ENCODE measurements at places on chromosomes 5 and 9. TPM values are rescaled to one million over a fixed set of nuclear protein-coding genes. Genes with fewer than 3 reads are reported as not detected.

The CTNNAL1 gene
- 50.4 TPM for total RNA-seq

The RGS3 gene
- 19.0 TPM for total RNA-seq

The TMEM174 gene
- not detected for total RNA-seq

The HTR4 gene
- total RNA-seq = not detected

The EFNA5 gene
- 8.2 TPM for total RNA-seq

The SYNPO gene
- total RNA-seq = 7.3 TPM

The MAP1B gene
- total RNA-seq = 2.2 TPM

The NUDT2 gene
- total RNA-seq = 52.5 TPM

The SLC46A2 gene
- total RNA-seq = not detected

The BARX1 gene
- not detected for total RNA-seq

The BTNL8 gene
- not detected for total RNA-seq

The HTR1A gene
- not detected for total RNA-seq

The ZNF346 gene
- 11.9 TPM for total RNA-seq

The WDR31 gene
- total RNA-seq = 0.33 TPM

The RNF145 gene
- total RNA-seq = 87.9 TPM

The PCDHB11 gene
- 0.09 TPM for total RNA-seq

The CCDC152 gene
- total RNA-seq = 0.63 TPM

The RARS1 gene
- 104 TPM for total RNA-seq
